Thoracic aorta (tissue), 2 donors: ENCODE measurements at places on chromosomes 4 and X. TPM values are rescaled to one million over a fixed set of nuclear protein-coding genes. Genes with fewer than 3 reads are reported as not detected.

Gene UGT2A3
- total RNA-seq = not detected

Gene CENPI
- total RNA-seq = 2.4 TPM

Gene RNF128
- total RNA-seq = not detected

Gene RTL5
- 7.6 TPM for total RNA-seq

Gene TSPAN7
- 17.7 TPM for total RNA-seq
